ENCODE measurements at places on chromosomes 16 and 17.

DNA sequence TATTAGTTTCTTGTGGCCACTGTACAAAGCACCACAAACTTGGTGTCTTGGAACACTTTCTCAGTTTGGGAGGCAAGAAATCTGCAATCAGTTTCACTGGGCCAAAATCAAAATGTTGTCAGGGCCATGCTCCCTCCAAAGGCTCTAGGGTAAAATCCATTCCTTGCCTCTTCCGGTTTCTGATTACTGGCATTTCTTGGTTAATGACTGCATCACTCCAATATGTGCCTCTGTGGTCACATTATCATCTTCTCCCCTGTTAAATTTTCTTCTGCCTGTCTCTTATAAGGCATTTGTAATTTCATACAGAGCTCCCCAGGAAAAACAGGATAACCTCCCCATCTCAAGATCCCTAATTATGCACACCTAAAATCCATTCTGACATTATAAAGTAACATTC lies 34.8 kb downstream of the ZNF287 start:
- DNase-seq: no peak

GRCh38 chr17:33680472-33680871 lies 387.4 kb upstream of the ASIC2 start:
- no peak for DNase-seq

GRCh38 chr17:57044976-57045867 lies 39.8 kb upstream of the AKAP1 start:
- no peak for DNase-seq

DNA sequence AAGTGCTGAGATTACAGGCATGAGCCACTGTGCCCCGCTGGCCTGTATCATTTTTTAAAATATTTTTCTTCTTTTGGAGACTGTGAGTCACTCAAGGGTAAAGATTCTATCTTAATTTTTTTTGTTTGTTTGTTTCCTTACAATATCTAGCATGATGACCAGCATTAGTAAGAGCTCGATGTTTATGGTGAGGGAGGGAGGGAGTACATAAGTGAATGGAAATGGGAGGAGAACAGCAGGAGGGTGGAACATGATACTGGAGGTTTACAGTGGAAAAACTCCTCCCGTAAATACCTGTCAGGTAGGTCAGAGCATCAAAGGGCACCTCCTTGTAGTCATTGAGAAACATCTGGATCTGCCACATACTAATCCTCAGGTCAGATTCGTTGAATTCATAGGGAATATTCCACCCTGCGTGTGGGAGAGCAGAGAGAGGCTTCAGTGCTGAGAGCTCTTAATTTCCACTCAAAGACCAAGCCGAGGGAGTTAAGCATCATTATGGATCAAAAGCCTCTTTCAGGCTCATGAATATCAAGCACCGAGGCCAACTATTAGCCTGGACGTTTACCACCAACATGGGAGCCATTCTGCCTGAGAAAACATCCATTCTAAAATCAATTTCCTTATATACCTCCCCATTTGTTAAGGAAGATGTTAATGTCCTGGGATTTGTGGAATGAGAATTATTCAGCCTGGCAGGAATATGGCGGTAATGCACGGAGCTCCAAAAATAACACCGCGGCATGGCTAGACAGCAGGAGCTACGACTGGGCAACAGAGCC lies 51.8 kb downstream of the LYRM1 start:
- DNase-seq: no peak

- no peak for DNase-seq
Observed at GRCh38 chr17:75341784-75342486, 52.7 kb upstream of the SLC25A19 start.

GRCh38 chr17:65987988-65988387 lies 203.9 kb downstream of the CEP112 start:
- no peak for DNase-seq

GRCh38 chr17:56679777-56680422 lies 86.4 kb downstream of the NOG start:
- no peak for DNase-seq

DNA sequence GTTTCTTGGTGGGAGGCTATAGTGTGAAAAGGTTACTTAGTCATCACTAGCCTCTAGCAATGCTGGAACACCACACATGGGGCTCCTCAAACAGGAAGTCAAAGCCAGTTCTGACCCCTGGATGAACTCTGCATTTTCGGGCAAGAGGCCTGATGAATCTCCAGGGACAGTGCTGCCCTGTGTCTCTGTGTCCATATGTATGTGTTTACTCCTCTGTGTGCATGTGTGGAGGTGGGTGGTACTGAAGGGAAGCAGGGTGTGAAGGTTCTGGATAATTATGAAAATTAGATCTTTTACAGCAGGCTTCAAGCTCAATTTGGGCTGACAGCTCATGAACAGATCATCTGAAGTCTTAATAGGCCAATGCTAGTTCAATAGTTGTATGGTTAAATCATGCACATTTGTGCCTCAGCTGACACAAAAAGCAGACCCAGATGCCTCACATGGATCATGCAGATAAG lies 133.6 kb downstream of the SNX11 start:
- peak; percentile 90 for DNase-seq

DNA sequence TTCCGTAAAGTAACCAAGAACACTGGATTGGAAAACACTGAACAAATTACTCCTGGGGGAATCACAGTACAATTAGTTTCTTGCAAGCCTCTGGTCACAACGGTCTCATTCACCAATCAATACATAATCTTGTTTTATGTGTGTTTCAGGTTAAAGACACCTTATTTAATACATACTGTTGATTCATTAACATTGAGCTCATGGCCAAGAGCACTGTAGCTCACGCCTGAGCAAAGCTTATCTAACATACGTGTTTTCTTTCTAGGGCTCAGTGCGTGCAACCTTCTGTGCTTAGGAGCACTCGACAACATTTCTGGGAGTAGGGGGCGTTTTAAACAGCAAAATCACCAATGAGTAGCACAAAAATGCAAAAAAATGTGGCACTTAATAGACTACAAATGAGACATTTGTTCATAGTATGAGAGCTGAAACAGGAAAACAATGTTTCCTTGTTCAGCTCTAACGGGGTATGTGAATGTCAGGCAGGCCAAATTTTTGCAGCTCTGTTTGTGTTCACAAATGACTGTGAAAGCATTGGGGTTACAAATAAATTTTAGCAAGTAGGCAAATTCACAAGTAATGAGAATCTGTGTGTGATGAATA lies 206.2 kb downstream of the CNTNAP4 start:
- no peak for DNase-seq

DNA sequence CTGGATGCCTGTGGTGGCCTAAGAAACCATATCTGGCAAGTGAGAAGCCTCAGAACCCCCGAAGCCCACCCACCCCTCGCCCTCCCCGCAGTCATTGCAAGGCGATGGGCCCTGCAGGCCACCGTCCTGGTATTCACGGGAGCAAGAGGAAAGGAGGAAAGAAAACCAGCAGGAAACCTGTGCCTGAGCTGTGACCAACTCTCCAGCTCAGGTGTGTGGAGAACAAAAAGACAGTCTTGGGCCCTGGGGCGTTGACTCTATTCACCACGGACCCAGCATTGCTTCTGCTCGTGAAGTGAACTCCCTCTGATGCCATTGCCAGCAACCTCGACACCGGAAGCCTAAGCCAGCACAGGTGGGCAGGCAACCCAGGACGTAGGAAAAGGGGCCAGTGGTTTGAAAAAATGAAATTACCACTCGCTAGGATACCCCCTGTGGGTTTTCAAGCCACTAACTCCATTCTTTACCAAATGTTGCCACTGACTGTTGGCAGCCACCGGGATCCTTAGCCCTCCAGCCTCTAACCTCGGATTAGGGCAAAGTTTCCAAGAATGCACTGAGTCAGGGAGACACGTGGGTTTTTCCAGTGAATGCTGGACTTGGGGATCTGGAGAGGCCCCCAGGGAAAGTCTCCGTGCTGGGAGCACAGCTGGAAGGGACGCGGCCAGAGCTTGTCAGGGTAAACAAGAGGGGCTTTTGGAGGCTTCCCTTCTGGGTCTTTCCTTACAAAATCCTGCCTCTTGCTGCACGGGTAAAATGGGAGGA lies 25.1 kb downstream of the FA2H start:
- DNase-seq: no peak

DNA sequence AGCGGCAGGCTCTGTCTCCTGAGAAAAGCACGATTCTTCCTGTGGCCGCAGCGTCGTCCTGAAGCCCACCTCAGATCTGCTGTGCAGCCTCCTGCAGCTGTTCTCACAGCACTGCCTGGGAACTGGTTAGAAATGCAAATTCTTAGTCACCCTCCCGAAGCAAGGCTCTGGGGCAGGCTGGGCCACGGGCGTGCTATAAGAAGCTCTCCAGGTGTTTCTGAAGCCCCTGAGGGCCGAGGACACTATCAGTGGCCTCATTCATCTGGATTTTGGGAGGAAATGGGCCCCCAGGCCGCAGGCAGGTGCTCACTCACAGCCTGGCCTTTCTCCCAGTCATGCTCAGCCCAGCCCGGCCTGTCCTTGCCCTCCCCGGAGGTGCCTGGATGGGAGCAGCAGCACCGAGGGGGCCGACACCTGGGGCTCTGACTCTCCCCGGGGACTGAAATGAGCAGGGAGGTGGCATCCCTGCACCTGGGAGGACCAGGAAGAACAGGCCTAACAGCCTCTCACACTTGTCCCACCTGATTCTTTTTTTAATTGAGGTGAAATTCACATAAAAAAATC lies 10.4 kb upstream of the NLRC3 start:
- no peak for DNase-seq

DNA sequence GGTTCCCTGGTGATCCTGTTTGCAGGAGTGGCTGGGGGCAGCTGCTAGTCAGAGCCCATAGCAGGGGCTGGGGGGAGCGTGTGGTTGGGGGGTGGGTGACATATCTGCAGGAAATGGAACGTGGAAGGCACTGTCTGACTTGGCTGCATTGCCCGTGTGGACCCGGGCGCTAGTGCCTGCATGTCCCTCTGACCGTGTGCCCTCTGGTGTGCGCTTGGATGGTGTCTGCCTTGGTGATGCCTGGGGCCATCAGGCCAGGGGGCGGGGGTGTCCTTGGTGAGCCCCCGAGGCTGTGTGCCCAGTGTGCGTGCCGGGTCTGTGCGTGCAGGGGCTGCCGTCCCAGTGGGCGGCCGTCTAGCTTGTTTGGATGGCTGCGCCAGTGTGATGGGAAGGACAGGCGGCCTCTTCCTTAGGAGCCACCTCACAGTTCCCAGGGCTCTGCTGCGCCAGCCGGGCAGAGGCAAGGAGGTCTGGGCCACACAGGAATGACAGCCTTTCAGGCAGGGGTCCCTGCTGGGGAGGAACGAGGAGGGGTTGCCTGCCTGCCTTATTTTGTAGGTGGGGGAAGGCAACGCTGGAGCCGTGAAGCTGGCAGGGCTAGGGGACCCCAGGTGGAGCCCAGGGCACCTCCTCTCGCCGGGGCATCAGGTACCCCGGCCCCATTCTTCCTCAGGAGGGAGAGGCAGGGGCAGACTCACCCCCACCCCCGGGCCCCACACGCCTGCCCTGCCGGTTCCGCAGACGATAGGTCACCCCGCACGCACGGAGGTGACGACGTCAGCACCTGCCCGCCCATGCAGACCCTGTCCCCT lies 693 bp downstream of the NDRG4 start:
- no peak for DNase-seq

GRCh38 chr17:51598824-51599223 lies 338.5 kb downstream of the UTP18 start:
- no peak for DNase-seq

DNA sequence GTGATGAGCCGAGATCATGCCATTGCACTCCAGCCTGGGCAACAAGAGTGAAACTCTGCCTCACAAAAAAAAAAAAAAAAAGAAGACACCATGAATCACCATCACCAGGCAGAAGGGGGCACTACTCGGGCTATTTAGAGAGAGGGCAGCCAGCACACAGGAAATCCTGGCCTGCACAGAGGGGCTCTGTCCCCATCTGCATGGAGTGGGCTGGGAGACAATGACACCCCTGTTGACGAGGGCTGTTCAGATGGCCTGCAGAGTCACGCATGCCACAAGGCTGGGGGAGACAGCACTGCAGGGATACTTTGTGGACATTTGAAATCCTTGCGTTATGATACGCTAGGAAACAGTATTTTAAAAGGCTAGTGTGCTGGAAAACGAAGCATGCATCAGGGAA lies 48.3 kb downstream of the CUEDC1 start:
- DNase-seq: no peak

GRCh38 chr16:86975445-86975844 lies 341.7 kb downstream of the C16orf95 start:
- no peak for DNase-seq

- DNase-seq: no peak
Observed at GRCh38 chr16:84156342-84156784, 11.3 kb downstream of the DNAAF1 start.

DNA sequence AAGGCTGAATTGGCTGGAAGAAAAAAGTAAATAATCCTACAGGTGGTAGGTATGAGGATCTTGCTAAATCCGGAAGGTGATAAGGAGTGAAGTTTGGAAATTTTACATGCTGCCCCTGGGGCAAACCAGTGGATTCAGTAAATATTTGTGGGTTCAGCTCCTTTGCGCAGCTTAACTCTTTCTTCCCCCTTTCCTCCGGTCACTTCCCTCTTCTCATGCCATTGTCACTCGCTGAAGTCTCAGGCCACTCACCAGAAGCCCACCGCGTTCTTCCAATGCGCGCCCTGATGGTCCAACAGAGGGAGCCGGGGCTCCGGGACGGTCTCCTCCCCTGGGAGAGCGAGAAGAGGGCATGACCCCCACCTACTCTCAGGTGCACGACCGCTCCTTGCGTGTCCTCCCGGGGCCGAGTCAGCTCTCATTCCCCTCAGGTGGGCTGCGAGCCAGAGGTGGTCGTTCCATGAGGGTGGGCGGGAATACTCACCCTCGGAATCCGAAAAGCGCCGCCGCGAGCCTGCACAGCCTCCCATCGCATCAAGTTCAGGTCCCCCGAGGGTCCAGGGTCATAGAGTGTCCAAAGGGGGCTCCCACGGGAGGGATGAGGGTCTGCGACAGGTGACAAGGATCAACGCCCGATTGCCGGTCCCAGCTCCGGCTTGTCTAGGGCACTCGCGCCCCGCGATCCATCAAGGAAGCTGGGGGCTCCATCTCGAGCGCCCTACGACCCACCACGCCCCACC lies 474 bp downstream of the CLN3 start:
- DNase-seq: no peak

GRCh38 chr16:67437513-67437912 lies 6.6 kb downstream of the HSD11B2 start:
- no peak for DNase-seq

DNA sequence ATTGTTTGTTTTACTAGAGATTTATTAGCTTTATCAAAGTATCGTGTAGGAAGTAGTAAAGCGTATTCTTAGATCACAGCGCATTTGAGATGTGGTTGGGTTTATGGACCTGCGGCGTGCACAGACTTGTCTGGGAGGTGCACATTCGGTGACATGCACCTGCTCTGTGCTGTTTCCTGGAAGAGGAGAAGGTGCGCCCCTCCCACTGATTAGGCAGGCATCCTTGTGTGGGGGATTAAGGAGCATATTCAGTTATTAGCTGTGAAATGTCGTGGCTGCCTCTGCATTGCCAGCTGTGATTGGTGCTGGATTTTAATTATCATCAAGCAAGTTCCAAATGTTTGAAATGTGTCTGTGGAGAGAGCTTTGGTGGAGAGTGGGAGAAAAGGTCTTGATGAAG lies 903.8 kb upstream of the RBFOX1 start:
- no peak for DNase-seq

- no peak for DNase-seq
Observed at GRCh38 chr17:41486809-41487530, 2.7 kb downstream of the KRT36 start.

- DNase-seq: no peak
Observed at GRCh38 chr17:22517716-22518115, 825.4 kb downstream of the KCNJ18 start.

- no peak for DNase-seq
Observed at GRCh38 chr16:21053590-21053989, 97.1 kb downstream of the DNAH3 start.

Measured in skin of body (tissue), 3 donors.